ENCODE measurements at places on chromosomes 3 and 15. TPM values are rescaled to one million over a fixed set of nuclear protein-coding genes. Genes with fewer than 3 reads are reported as not detected.

LTF gene
- total RNA-seq = 3.3 TPM

TLR9 gene
- total RNA-seq = not detected

SPINT1 gene
- total RNA-seq = 729 TPM

SLC35G2 gene
- total RNA-seq = not detected

NOX5 gene
- total RNA-seq = not detected

ARGFX gene
- total RNA-seq = not detected

PLA2G4D gene
- not detected for total RNA-seq

C3orf20 gene
- not detected for total RNA-seq

DLEC1 gene
- total RNA-seq = 0.96 TPM

LTK gene
- 15.0 TPM for total RNA-seq

NR1I2 gene
- 220 TPM for total RNA-seq

GPR27 gene
- not detected for total RNA-seq

ASB14 gene
- total RNA-seq = not detected

UROC1 gene
- total RNA-seq = not detected

ATR gene
- total RNA-seq = 25.9 TPM

DGKG gene
- total RNA-seq = 1.00 TPM

DNA sequence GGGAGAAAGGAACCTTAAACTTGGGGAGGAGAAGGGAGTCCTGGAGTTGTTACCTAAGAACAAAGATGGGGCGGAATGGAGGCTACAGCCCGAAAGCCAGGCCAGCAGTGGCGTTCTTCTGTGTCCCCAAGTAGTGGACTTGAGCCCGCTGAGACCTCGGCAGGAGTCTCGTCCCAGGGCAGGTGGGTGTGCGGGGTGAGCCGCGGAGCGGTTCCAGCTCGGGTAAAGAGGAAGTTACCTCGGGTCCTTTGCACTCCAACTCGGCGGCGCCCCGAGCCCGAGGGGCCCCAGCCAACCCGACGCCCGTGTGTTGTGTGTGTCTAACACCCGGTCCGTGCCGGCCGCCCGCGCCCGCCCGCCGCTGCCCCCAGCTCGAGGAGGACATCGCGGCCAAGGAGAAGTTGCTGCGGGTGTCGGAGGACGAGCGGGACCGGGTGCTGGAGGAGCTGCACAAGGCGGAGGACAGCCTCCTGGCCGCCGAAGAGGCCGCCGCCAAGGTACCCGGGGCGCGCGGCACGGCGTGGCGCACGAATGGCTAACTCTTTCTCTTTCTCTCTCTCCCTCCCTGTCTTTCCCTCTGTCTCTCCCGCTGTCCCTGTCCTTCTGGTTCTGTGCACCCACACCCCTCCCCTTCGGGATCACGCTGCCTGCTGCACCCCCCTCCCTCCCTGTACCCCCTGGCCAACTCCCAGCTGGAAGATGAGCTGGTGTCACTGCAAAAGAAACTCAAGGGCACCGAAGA lies 959 bp downstream of the TPM1 start:
- H3K4me3 ChIP-seq = peak overlapping the region; percentile 80
- H3K4me1 ChIP-seq = peaks cover 48% of the 10 kb centered on the region
- H3K27me3 ChIP-seq = peaks cover 26% of the 10 kb centered on the region
- no peaks in the 10 kb centered on the region for H3K36me3 ChIP-seq

DNA sequence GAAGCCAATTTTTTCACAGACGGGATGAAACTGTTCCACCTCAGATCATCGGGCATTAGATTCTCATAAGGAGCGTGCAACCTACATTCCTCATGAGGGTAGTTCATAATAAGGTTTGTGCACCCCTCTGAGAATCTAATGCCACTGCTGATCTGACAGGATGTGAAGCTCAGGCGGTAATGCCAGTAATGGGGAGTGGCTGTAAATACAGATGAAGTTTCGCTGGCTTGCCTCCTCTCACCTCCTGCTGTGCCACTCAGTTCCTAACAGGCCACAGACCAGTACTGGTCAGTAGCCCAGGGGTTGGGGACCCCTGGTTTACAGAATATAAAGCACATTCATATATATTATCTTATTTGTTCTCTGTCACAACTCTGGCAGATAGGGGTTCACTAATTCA lies 2.1 kb upstream of the LIMD1 start:
- peaks cover 16% of the 10 kb centered on the region for H3K4me1 ChIP-seq
- no peak overlapping the region for H3K4me3 ChIP-seq
- no peak for DNase-seq
- no peaks in the 10 kb centered on the region for H3K36me3 ChIP-seq
- H3K27me3 ChIP-seq = no peaks in the 10 kb centered on the region
- H3K27ac ChIP-seq = no peak overlapping the region

GRCh38 chr3:114877378-114878113 lies 269.5 kb downstream of the ZBTB20 start:
- H3K27me3 ChIP-seq = no peaks in the 10 kb centered on the region
- no peak overlapping the region for H3K27ac ChIP-seq
- no peak overlapping the region for H3K4me3 ChIP-seq
- no peaks in the 10 kb centered on the region for H3K36me3 ChIP-seq
- no peak for DNase-seq

GRCh38 chr3:63950698-63951097 lies 38.5 kb upstream of the SCAANT1 start:
- no peak overlapping the region for H3K27ac ChIP-seq
- peaks cover 3% of the 10 kb centered on the region for H3K4me1 ChIP-seq
- no peaks in the 10 kb centered on the region for H3K36me3 ChIP-seq
- no peak for DNase-seq
- H3K4me3 ChIP-seq = no peak overlapping the region

GRCh38 chr15:77759896-77760592 lies 127.3 kb upstream of the LINGO1 start:
- H3K4me3 ChIP-seq = no peak overlapping the region
- H3K4me1 ChIP-seq = no peaks in the 10 kb centered on the region
- H3K27me3 ChIP-seq = peaks cover 6% of the 10 kb centered on the region
- H3K36me3 ChIP-seq = no peaks in the 10 kb centered on the region
- no peak for DNase-seq

DNA sequence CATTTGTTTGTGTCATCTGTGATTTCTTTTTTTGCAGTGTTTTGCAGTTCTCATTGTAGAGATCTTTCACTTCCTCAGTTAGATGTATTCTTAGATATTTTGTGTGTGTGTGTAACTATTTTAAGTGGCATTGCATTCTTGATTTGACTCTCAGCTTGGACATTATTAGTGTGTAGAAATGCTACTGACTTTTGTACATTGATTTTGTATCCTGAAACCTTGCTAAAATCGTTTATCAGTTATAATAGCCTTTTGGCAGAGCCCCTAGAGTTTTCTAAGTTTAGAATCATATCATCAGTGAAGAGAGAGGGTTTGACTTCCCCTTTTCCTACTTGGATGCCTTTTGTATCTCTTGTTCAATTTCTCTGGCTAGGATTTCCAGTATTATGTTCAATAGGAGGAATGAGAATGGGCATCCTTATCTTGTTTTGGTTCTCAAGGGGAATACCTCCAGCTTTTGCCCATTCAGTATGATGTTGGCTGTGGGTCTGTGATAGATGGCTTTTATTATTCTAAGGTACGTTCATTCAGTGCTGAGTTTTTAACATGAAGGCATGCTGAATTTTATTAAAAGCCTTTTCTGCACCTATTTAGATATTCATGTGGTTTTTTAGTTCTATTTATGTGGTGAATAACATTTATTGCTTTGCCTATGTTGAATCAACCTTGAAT lies 211.7 kb downstream of the MBNL1 start:
- DNase-seq = no peak
- no peak overlapping the region for H3K4me3 ChIP-seq
- H3K4me1 ChIP-seq = no peaks in the 10 kb centered on the region
- no peaks in the 10 kb centered on the region for H3K36me3 ChIP-seq
- no peaks in the 10 kb centered on the region for H3K27me3 ChIP-seq

GRCh38 chr3:127221037-127221436 lies 28.1 kb downstream of the PRR23E start:
- no peak overlapping the region for H3K4me3 ChIP-seq
- no peaks in the 10 kb centered on the region for H3K36me3 ChIP-seq
- peaks cover 33% of the 10 kb centered on the region for H3K27me3 ChIP-seq
- H3K27ac ChIP-seq = no peak overlapping the region
- no peaks in the 10 kb centered on the region for H3K4me1 ChIP-seq

- no peak overlapping the region for H3K4me3 ChIP-seq
- no peak overlapping the region for H3K27ac ChIP-seq
- peaks cover 100% of the 10 kb centered on the region for H3K27me3 ChIP-seq
- DNase-seq = no peak
- peaks cover 45% of the 10 kb centered on the region for H3K4me1 ChIP-seq
- no peaks in the 10 kb centered on the region for H3K36me3 ChIP-seq
These were observed 2.6 kb downstream of the ISLR2 start for GRCh38 chr15:74132681-74133651.

- H3K4me1 ChIP-seq = no peaks in the 10 kb centered on the region
- no peak overlapping the region for H3K4me3 ChIP-seq
- H3K27ac ChIP-seq = no peak overlapping the region
- no peaks in the 10 kb centered on the region for H3K27me3 ChIP-seq
These were observed 126.9 kb upstream of the STRIT1 start for GRCh38 chr3:155420406-155420805.

GRCh38 chr15:98983334-98983733 lies 24.3 kb downstream of the PGPEP1L start:
- peaks cover 7% of the 10 kb centered on the region for H3K4me1 ChIP-seq
- DNase-seq = peak; percentile 16
- H3K4me3 ChIP-seq = no peak overlapping the region
- no peaks in the 10 kb centered on the region for H3K36me3 ChIP-seq

DNA sequence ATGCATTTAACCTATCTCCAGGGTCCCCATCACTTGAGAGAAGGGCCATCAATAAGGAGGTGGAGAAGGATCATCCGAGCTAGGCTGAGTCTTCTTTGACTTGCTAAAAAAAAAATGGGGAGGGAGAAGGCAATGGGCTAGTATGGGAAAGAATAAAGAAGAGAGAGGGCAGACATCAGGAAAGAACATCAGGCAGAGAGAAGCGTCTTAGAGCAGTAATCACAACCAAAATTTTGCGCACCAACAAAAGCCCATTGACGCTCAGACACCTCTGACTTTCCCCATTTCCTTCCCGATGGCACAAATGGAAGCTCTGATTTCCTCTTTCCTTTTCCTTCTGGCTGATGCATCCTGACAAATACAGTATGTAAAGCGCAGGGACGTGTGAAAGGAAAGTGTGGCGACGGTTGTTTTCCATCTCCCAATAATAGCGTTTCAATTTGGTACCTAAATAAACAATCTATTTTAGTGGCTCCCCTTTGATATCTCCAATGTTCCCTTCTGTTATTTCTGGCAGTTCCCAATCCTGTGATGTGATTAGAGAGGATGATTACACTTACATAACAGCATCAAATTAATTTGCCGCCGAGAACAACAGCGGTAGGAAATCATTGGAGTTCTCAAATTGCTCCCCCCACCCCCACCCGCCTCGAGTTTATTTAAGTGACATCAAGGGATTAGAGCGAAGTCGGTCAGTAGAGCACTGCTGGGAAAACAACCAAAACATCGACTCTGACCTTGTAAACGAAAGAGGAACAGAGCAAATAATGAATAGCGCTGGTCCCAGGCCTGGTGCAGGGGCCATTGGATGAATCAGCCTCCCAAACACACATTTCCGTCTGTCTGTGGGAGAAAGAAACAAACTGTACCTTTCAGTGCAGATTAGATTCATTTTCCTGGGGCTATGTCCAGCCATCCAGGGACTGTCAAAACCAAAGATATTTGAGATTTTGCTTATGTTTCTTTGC lies 273.3 kb upstream of the ICE2 start:
- peaks cover 8% of the 10 kb centered on the region for H3K4me1 ChIP-seq
- no peaks in the 10 kb centered on the region for H3K27me3 ChIP-seq
- H3K36me3 ChIP-seq = no peaks in the 10 kb centered on the region
- H3K4me3 ChIP-seq = no peak overlapping the region
- peak overlapping the region; percentile 63 for H3K27ac ChIP-seq

DNA sequence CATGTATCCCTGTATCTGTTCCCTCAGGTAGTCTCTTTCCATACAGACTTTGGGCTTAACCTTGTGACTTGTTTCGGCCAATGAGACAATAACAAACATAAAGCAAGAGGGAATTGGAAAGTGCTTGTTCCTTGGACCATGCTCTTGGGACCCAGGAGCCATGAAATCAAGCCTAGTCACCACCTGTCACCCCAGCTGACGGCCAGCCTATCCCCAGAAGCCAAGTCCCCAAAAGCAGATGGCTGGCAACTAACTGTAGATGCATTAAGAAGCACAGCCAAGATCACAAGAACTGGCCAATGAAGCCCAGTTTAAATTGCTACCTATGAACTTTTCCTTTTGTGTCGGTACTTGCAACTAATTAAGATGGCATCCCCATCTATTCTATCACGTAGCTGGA lies 822.0 kb downstream of the CADM2 start:
- DNase-seq = no peak
- no peaks in the 10 kb centered on the region for H3K4me1 ChIP-seq
- H3K4me3 ChIP-seq = no peak overlapping the region
- H3K36me3 ChIP-seq = no peaks in the 10 kb centered on the region
- no peak overlapping the region for H3K27ac ChIP-seq

- H3K4me3 ChIP-seq = no peak overlapping the region
- H3K27ac ChIP-seq = no peak overlapping the region
- peaks cover 29% of the 10 kb centered on the region for H3K27me3 ChIP-seq
These were observed 4.6 kb downstream of the ITGA11 start for GRCh38 chr15:68427366-68427765.

DNA sequence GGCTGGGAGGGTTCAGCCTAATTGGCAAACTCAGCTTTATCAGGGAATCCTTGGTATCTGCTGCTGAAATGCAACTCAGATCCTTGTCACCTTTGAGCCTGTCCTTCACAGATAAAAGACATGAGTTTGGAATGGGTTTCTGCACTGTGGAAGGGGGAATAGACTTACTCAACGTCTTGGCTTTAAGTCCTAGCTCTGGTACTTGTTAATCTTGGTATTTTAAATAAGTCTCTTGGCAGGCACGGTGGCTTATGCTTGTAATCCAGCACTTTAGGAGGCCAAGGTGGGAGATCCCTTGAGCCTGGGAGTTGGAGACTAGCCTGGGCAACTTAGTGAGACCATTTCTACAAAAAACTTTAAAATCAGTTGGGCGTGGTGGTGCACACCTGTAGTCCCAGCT lies 55.1 kb upstream of the ATOSA start:
- H3K4me1 ChIP-seq = no peaks in the 10 kb centered on the region
- H3K27me3 ChIP-seq = no peaks in the 10 kb centered on the region
- H3K27ac ChIP-seq = no peak overlapping the region
- no peak for DNase-seq

DNA sequence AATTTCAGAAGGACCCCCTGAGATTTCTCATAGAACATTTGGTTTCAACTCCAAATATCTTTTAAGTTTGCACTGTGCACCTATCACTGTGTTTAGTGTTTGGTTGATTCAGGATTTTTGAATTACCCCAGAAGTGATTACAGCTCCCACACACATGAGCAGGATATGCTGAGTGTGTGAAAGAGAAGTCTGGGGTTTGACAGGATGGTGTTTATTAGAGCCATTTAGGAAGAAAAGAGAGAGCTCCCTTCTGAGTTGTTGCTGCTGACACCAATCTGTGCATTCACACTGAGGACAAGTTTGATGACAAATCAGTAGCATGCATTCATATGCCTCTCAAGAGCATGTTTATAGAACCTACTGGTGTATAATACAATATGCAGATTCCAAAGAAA lies 118.1 kb downstream of the RPL22L1 start:
- no peak overlapping the region for H3K4me3 ChIP-seq
- DNase-seq = no peak
- no peaks in the 10 kb centered on the region for H3K4me1 ChIP-seq
- no peaks in the 10 kb centered on the region for H3K36me3 ChIP-seq
- H3K27me3 ChIP-seq = no peaks in the 10 kb centered on the region

All from transverse colon (tissue), 4 donors.